AG08395 (cell line): ENCODE measurements at places on chromosomes 5 and 9.

- DNase-seq: peak; percentile 41
Observed at GRCh38 chr5:40223884-40224402, 455.8 kb upstream of the PTGER4 start.

GRCh38 chr5:17021602-17021932, 85.5 kb upstream of the MYO10 start:
- no peak for DNase-seq

DNA sequence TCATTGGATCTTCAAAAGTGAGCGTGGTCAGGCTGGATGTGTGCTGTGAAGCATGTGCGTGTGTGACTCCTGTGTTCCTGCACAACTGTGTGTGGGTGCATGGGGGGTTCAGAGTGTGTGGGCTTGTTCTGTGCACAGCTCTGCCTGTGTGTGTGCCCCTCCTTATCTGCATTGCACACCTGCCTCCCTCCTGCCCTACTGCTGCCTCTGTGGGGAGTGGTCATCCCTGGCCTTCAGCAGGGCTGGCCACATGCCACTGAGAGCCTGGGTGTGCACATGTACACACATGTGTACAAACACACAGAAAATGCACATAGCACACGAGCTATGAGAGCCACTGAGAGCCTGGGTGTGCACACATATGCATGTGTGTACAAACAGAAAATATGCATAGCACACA, 92.1 kb downstream of the CACNA1B start:
- DNase-seq: no peak

- DNase-seq: no peak
Observed at GRCh38 chr5:40801771-40802562, 3.8 kb upstream of the PRKAA1 start.

- DNase-seq: no peak
Observed at GRCh38 chr5:174490728-174491127, 233.7 kb upstream of the MSX2 start.

DNA sequence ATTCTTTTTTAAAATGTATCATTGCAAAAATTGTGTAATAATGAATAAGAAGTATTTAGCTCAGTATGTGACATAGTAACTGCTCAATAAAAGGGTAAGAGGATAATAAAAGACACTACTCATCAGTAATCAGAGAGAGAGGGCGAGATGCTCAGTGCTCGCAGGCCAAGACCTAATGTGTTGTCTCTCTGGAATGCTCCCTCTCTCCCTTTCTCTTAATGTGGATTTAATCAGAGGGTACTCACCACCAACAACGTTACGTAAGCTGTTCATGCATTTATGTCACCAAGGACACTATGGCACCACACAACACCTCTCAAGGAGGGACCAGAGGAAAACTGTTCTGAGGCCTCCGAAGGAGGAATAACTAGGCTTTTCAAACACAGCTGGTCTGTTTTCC, 42.5 kb downstream of the WHRN start:
- peak; percentile 45 for DNase-seq

GRCh38 chr5:30069441-30070263, 1123.8 kb upstream of the CDH6 start:
- DNase-seq: no peak

DNA sequence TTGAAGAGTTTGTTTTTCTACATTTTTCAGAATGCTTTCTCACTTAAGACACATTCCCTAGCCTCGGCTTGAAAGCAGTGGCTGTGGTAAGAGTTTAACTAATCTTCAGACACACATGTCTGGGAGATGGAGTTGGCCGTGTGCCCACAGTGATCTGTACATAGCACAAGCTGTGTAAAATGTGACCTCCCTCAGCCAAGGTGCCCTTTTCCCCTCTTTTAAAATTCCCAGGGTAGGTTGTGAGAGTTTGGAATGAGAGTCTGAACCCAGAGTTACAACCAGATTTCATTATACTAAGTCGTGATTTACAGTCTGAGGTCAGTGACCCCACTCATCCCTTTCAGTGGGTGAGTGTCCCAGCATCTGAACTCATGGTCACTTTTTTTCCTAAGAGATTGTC, 230.4 kb downstream of the DOCK8 start:
- no peak for DNase-seq

- DNase-seq: peak; percentile 39
Observed at GRCh38 chr9:69745716-69746437, 13.9 kb downstream of the PTAR1 start.

DNA sequence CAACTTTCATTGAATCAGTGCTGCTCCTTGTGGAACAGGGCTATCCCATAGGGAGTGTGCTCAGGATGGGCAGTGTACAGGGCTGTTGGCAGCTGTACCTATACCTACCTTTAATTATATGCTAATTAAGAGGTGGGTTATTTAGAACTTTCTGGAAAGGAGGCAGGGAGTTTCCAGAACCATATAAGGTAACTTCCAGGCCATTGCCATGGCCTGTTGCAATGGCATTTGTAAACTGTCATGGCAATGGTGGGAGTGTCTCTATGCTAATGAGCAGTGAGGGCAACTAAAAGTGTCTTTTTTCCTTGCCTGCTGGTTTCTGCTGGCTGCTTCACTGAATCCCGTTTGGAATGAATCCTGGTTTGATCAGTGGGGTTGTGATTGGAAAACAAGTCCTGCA, 2.3 kb upstream of the ARHGAP26 start:
- no peak for DNase-seq

DNA sequence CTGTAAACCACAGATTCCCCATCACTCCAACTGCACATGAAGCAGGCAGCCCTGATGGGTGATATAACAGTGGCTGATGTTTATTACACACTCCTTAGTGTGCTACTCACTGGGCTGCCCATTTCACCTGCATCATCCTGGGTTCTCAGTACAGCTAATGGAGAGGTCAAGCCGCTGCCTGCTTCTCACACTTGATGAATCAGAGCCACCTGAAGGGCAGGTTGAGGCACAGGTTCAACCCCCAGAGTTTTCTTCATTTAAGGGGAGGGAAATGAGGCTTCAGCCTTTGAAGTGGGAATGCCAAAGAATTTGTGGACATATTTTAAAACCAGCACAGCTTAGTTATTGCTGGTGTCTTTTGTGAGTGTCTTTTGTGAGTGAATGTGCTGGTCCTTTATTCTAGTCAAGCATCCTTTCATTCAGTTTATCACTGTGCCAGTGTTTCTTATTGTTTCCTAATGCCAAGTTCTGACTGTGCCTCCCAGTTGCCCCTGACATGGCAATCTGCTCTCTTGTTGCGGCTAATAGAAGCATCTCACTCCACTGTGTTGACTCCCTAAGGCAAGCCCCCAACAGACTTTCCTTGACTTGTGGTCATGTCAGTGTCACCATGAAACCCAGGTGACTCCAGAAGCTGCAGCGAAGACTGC, 109.2 kb downstream of the FBXL7 start:
- no peak for DNase-seq

GRCh38 chr9:5832071-5832537, 813 bp downstream of the ERMP1 start:
- no peak for DNase-seq

GRCh38 chr5:59069438-59070079, 486.7 kb downstream of the RAB3C start:
- DNase-seq: peak; percentile 93

DNA sequence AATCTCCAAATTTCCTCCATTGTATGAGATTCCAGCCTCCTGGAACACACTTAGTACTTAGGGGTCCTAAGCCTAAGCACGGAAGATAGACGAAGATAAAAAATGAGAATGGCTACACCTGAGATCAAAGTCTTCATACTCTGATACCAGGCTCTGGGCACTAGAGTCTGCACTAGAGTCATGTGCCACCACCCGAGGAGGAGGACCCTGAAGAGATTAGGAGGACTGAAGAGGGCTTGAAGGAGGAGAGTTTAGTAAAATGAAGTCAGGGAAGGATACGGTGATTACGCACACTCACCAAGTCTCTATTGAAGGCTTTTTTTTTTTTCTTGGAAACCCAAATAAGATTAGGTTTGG, 573 bp upstream of the SPATA24 start:
- DNase-seq: no peak

- DNase-seq: no peak
Observed at GRCh38 chr9:85443190-85443598, 298.6 kb downstream of the AGTPBP1 start.

DNA sequence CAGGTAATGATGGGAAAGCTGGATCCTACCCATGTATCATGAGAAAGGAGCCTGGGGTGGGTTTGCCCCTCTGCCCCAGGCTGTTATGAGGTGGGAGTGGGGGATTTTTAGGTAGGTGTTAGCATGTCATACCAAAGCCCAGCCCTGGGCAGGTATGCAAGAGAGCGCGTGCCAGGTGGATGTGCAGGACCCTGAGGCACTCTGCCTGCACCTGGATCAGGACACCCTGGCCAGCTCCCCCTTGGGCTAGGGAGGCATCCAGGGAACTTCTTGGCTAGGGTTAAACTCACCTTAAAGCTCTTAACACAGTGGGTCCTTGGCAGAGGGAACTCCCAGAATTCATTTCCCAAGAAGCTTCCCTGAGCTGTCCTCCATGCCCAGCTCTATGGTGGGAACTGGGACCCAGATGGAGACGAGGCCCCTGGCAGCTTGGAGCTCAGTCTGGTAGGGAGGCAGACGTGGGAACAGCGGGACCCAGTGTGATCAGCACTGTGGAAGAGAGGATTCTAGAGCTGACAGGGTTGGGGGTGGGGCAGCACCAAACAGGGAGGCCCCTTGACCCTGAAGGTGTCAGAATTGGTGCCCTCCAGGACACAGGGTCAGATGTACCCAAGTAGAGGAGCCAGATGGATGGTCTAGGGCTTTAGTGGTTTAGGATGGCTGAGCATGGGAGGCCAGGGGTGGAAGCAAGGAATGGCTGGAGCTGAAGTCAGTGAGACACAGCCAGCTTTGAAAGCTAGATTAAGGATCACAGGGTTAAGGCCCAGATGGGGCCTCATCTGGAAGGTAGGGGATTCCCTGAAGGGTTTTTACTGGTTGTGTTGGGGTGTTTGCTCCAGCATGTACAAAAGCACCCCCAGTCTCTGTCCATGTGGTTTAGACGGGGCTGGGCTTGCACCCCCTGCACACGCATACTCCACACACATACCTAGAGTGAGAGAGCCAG, 2.2 kb upstream of the PRR7 start:
- no peak for DNase-seq
